ENCODE measurements at places on chromosomes 6 and 20.
A peak's percentile ranks its signal among the peaks of the same experiment; 100 is the strongest.

- no peaks in the 10 kb centered on the region for H3K36me3 ChIP-seq
- H3K4me1 ChIP-seq: no peaks in the 10 kb centered on the region
- H3K4me3 ChIP-seq: no peak overlapping the region
- DNase-seq: no peak
- no peaks in the 10 kb centered on the region for H3K27me3 ChIP-seq
Observed at GRCh38 chr6:159809149-159809548, 9.1 kb downstream of the PNLDC1 start.

- no peak overlapping the region for H3K4me3 ChIP-seq
- DNase-seq: no peak
- peaks cover 2% of the 10 kb centered on the region for H3K4me1 ChIP-seq
- H3K27me3 ChIP-seq: no peaks in the 10 kb centered on the region
Observed at GRCh38 chr6:3449750-3450305, 7.0 kb downstream of the SLC22A23 start.

- H3K4me3 ChIP-seq: no peak overlapping the region
- no peaks in the 10 kb centered on the region for H3K27me3 ChIP-seq
- H3K27ac ChIP-seq: no peak overlapping the region
- no peak for DNase-seq
Observed at GRCh38 chr6:106866875-106867658, 107.5 kb downstream of the CD24 start.

GRCh38 chr6:11246722-11247121, 14.3 kb upstream of the NEDD9 start:
- H3K27me3 ChIP-seq: no peaks in the 10 kb centered on the region
- no peak for DNase-seq
- H3K4me3 ChIP-seq: no peak overlapping the region
- peaks cover 49% of the 10 kb centered on the region for H3K4me1 ChIP-seq

DNA sequence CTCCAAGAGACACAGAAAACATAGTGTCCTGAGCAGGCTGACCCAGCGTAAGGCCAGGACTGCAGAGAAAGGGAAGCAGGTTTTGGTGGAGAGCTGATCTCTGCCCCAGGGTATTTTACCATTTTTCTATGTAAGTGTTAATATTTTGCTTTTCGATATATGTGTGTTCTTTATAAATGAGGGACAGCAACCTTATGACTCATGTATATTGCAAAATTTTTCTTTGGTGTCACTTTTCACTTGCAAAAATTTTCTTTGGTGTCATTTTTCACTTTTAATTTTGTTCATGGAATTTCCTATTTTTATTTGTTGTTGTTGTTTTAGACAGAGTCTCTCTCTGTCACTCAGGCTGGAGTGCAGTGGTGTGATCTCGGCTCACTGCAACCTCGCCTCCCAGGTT, 34.6 kb upstream of the PXDC1 start:
- H3K4me1 ChIP-seq: peaks cover 1% of the 10 kb centered on the region
- no peak overlapping the region for H3K27ac ChIP-seq
- no peaks in the 10 kb centered on the region for H3K27me3 ChIP-seq
- no peak overlapping the region for H3K4me3 ChIP-seq
- no peak for DNase-seq
- H3K36me3 ChIP-seq: no peaks in the 10 kb centered on the region

GRCh38 chr6:146857980-146858347, 259.2 kb downstream of the ADGB start:
- DNase-seq: no peak
- H3K4me3 ChIP-seq: peak overlapping the region; percentile 60

GRCh38 chr20:11320033-11320432, 597.7 kb upstream of the BTBD3 start:
- no peaks in the 10 kb centered on the region for H3K27me3 ChIP-seq
- H3K4me3 ChIP-seq: no peak overlapping the region
- H3K27ac ChIP-seq: no peak overlapping the region
- DNase-seq: no peak
- no peaks in the 10 kb centered on the region for H3K4me1 ChIP-seq
- peaks cover 9% of the 10 kb centered on the region for H3K36me3 ChIP-seq

DNA sequence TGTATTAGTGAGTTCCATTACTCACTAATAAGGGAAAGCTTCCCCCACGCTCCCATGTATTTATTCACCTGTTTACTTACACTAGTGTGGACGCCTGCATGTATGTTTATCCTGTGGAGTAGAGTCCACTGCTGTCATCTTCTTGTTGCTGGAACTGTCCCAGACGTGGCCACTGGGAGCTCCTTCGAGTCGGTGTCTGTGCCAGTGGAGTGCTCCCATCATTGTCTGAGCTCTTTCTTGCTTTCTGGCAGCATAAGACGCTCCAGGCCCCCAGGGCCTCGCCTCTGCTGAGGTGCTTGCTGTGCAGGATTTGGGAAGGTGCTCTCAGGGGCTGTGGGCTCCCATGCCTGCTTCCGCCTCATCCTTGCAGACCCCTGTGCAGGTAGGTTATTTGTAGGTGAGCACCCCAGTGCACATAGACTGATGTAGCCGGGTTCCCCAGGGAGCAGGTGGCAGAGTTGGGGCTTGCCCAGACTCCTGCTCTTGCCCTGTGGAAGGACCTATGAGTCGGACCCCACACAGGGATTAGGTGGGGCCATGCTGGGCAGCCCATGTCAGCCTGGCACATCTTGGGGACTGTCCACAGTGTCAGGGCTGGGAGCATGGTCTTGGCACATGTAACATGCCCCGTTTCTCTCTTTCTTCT, 16.6 kb downstream of the PHACTR3 start:
- no peak overlapping the region for H3K27ac ChIP-seq
- H3K4me3 ChIP-seq: no peak overlapping the region
- no peaks in the 10 kb centered on the region for H3K27me3 ChIP-seq

DNA sequence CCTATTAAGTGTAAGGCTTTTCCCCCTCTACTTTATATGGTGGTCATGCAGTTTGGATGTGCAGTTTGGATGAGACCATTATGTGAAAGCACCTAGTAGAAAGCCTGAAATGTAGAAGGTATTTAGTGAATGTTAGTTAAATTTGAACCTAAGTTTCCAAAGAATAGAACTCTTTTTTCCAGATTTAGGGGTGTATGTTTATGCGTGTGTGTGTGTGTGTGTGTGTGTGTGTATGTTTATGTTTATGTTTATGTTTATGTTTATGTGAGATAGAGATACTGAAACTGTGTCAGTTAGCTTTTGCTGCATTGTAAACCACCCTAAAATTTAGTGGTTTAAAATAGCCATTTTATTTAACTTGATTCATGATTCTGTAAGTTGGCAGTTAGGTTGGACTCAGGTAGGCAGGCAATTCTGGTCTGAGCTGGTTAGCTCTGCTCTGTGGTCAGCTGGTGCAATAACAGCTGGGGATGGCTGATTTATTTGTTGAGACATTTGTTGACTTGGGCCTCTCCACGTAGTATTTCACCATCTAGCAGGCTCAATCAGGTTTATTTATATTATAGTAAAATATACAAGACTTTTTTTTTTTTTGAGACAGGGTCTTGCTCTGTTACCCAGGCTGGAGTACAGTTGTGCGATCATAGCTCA, 54.0 kb downstream of the STK4 start:
- no peak overlapping the region for H3K4me3 ChIP-seq
- peaks cover 36% of the 10 kb centered on the region for H3K4me1 ChIP-seq

DNA sequence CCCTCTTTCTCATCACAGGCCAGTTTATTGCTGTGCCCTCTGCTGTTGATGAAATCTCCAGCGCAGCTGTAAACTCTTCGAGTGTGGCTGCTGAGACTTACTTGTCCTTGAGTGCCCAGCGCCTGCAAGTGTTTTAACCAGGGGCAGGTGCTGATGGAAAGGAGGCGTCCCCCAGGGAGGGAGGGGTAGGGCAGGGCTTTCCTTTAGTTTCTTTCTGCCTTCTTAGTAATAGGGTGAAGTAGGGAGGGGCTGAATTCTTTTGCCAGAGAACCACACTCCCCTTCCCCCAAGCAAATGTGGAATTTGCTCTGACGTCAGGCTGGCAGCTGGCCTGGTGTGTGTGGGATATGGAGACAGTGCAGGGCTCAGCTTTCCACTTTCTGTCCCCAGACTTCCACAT, 61.2 kb downstream of the IGF2R start:
- H3K27me3 ChIP-seq: no peaks in the 10 kb centered on the region
- DNase-seq: peak; percentile 89
- peak overlapping the region; percentile 98 for H3K27ac ChIP-seq
- peaks cover 25% of the 10 kb centered on the region for H3K4me1 ChIP-seq
- peak overlapping the region; percentile 40 for H3K4me3 ChIP-seq
- H3K36me3 ChIP-seq: peaks cover 34% of the 10 kb centered on the region

GRCh38 chr6:71766146-71766760, 120.1 kb upstream of the RIMS1 start:
- DNase-seq: no peak
- no peak overlapping the region for H3K27ac ChIP-seq

- H3K4me1 ChIP-seq: peaks cover 13% of the 10 kb centered on the region
- H3K27ac ChIP-seq: no peak overlapping the region
- no peaks in the 10 kb centered on the region for H3K36me3 ChIP-seq
- H3K27me3 ChIP-seq: peaks cover 22% of the 10 kb centered on the region
- H3K4me3 ChIP-seq: no peak overlapping the region
Observed at GRCh38 chr6:111894272-111894671, 21.0 kb upstream of the FYN start.

DNA sequence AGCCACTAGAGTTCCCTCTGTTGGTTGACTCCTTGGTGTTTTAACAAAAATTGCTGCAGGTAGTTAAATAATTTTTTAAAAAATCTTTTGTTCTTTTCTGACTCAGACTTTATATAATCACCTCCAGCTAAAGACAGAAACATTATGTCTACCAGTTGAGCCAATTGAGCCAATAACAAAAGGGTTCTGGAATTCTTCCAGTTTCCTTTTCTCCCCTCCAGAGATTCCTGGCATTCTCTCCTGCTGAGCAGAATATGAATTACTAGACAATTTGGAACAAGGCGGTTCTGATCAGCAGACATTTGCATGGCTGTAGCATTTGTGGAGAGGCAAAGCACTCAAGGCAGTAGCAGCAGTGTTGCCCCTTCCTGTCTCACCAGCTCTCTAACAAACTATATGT, 144.0 kb upstream of the SLC35B3 start:
- DNase-seq: no peak
- no peaks in the 10 kb centered on the region for H3K36me3 ChIP-seq
- no peak overlapping the region for H3K27ac ChIP-seq

DNA sequence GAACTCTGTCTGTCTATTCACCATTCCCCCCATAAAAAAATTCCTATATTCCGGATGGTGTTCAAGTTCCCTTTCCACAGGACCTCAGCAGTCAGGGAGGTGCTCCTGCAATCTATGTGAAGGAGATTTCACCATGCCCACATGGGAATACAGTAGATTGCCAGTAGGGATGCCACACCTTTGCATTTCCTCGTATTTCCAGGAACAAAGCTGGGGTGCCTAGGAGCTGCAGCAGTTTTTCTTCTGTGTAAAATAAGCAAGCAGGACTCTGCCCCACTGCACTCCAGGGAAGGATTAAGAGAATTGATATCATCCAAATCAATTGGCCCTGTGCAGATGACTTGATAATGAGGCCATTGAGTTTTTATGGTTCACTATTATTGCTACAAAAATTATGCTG, 7.4 kb upstream of the KIF16B start:
- peaks cover 3% of the 10 kb centered on the region for H3K27me3 ChIP-seq
- H3K27ac ChIP-seq: peak overlapping the region; percentile 20
- H3K4me1 ChIP-seq: peaks cover 8% of the 10 kb centered on the region

DNA sequence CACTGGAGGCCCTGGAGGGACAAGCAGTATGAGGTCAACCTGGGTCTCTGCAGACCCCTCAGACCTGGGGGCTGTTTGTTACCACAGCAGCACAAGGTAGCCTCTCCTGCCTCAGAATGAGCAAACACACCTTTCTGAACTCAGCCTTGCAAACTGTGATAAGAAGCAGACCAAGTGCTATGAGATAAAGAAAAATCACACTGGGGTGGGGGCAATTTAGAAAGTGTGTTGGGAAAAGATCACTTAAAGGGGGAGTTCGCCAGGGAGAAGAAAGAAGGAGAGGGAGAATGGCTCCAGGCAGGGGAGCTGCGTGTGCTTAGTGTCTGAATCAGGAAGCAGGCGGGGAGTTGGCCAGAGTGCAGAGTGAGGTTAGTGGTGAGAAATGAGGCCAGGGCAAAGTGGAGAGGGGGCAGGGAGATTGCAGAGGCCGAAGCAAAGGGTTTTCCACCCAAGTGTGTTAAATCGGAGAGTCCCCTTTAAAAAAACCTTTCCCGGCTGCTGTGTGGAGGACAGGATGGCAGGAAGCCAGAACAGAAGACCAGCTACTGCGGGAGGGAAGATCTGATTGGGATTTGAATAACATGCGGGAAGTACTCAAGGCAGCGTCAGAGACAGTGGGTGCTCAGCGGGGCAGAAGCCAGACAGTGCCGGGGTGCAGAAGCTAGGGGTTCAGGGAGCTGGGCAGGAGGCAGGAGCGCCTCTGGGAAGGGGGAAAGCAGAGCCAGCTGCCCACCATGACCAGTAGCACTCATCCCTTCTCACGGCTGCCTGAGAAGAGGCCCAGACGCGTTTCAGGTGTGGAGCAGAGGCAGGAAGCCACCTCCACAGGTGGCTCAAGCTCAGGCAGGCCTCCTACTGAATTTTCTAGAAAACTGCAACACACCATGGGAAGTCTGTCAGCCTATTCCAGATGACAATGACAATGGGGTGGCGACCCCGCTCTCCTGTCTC, 9.0 kb downstream of the ADA start:
- H3K27ac ChIP-seq: peak overlapping the region; percentile 85
- peak; percentile 45 for DNase-seq
- H3K4me1 ChIP-seq: peaks cover 30% of the 10 kb centered on the region
- H3K36me3 ChIP-seq: peaks cover 10% of the 10 kb centered on the region

- H3K27ac ChIP-seq: peak overlapping the region; percentile 22
- H3K4me3 ChIP-seq: peak overlapping the region; percentile 87
- peaks cover 53% of the 10 kb centered on the region for H3K4me1 ChIP-seq
- no peak for DNase-seq
Observed at GRCh38 chr6:156781861-156782631, 4.9 kb downstream of the ARID1B start.

DNA sequence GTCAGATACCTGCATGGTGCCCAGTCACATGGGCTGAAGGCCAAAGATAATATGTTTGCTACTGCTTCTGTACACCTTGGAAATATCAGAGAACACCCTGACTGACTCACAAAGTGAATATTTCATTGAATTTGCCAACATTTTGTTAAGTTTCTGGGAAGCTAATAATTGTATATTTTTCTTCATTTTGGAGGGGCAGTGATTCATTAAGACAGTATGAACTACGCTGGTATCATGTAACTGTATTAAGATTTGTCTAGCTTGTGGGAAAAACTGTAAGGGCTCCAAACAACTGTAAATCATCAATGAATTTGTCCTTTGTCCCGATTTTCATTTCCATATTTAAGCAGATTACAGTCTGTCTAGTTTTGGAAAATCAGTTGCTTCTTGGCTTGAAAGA, 102.3 kb upstream of the CCN2 start:
- H3K27ac ChIP-seq: no peak overlapping the region
- H3K4me3 ChIP-seq: no peak overlapping the region
- H3K4me1 ChIP-seq: no peaks in the 10 kb centered on the region

- no peak overlapping the region for H3K27ac ChIP-seq
- peaks cover 30% of the 10 kb centered on the region for H3K36me3 ChIP-seq
- no peaks in the 10 kb centered on the region for H3K27me3 ChIP-seq
Observed at GRCh38 chr20:25288291-25289181, 40.7 kb downstream of the PYGB start.

DNA sequence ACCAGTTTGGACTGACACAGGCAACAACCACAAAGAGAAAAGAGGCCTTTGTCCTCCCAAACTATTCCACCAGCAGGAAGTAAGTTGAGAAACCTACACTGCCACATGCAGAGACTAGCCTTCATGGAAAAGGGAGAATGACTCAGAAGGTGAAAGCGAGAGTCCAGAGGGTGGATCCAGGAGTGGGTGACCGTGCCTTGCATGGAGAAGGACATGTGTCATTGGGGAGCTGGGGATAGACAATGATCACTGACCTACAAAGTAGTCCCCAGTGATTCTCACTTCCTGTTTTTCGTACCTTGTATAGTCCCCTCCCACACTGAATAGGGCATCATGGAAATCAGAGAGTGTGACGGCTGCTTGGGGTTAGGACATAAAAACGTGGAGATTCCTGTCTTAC, 91.9 kb downstream of the MYLK4 start:
- H3K27ac ChIP-seq: no peak overlapping the region
- no peaks in the 10 kb centered on the region for H3K27me3 ChIP-seq
- no peaks in the 10 kb centered on the region for H3K36me3 ChIP-seq
- H3K4me1 ChIP-seq: no peaks in the 10 kb centered on the region
- H3K4me3 ChIP-seq: no peak overlapping the region

All from mesothelial cell of epicardium (in vitro differentiated cells).